ENCODE measurements at places on chromosomes 3 and 15. TPM values are rescaled to one million over a fixed set of nuclear protein-coding genes. Genes with fewer than 3 reads are reported as not detected.

Gene SLC2A2
- total RNA-seq: not detected

Gene PSTPIP1
- 18.4 TPM for total RNA-seq

DNA sequence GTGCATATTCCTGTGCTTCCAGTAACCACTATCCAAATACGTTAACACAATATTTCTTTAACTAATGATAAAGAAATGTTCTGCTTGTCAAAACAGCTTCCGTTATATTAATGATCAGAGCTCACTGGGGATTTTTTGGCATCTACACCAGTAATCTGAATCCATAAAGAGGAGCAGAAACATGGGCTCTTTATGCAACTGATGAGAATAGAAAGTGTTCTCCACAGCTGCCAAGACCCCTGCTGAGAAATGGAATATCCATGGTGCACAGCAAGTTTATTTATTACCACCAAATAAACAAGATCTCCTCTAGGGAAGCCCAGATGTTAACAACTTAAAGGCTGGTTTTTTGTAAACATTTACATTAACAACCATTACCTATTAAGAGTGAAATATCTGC lies 54.5 kb downstream of the ALDH1A2 start:
- no peak for DNase-seq

- no peak for DNase-seq
These were observed 11.1 kb upstream of the MBNL1 start for GRCh38 chr3:152257563-152258035.

DNA sequence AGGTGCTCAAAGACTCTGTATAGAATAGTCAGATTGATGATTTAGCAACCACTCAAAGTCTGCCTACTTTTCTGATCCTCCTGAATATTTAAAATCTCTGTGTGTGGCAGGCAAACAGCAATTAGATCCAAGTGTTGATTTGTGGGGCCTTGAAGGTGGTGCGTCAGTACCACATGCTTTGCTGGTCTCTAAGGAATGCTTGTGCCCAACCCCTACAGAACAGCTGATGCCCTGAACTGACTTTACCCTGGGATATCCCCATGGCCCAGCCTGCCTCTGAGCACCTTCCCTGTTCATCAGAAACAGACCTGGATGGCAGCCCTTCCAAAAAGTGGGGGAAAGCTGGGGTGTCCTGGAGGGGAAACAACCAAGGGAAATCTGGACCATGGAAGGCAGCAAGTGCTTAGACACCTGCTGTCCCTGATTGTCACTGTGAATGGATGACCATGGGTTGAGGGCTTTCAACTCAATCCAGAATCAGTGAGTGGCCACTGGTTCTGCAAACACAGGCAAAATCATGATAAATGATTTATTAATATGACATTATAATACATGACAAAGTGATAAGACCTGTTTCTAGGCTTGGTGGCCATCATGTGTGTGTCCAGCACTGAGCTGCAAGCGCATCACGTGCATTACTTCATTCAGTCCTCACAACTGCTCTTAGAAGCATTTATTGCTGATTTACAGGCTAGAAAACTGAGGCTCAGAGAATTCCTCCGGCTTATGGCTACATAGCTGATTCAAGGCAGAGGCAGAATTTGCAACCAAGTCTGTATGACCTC lies 76.1 kb upstream of the TPM1 start:
- DNase-seq: no peak

DNA sequence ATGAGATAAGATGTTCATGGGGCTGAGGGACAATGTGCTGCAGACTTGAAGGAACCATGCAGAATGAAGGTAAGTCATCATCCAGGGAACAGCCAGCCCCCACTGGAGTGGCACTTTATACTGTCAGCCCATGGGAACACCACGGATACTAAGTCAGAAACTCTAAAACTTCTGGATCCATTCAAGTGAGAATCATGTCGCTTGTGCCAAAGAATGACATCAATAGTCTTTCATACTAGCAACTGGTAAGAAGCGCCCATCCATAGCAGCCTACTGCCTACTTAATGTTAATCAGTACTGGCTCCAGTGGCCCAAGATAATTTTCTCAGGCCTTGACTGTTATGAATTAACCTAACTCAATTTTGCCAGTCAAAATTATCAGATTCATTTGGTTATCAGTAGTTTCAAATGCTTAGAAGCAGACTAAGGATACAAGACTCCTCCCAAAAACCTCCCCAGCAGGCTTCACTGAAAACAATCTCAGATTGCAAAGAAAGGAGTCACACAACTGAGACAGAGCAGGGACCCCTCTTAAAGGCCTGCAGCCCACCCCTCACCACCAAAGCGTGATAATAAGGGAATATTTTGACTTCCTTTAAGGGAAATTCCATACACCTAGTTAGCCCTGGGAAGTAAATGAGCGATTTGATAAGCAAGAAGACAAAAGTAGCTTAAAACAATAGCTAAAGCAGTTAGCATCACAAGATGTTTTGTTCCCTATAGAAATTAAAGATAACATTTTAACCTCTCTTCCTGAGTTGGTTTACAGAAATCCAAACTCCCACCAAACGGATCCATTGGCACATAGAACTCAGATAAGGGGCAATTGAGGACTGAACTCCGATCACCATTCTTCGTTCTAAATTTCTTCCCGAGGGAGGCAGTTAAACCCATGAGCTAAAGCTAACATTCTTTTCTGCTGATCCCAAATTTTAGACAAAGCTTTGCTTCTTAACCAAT lies 98.8 kb downstream of the TGFBR2 start:
- DNase-seq: no peak

GRCh38 chr3:186053954-186054791 lies 54.7 kb downstream of the ETV5 start:
- no peak for DNase-seq

DNA sequence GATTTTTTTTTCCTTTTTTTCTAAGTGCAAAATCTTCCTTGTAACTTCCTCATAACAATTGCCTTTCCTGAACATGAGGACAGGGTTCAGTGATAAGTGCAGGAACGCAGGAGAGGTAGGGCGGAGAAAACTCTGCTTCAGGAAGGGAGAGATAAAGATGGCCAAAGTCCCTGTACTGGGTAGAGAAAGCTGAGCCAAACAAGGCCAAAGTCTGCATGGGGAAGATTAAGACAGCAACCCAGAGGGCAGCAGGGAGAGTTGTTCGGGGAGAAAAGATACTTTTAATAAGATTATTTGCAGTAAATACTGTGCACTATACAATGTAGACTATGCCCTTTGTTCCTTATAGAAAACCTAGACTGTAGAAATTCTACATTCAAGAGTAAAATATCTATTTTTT lies 55.4 kb upstream of the LRRFIP2 start:
- no peak for DNase-seq

DNA sequence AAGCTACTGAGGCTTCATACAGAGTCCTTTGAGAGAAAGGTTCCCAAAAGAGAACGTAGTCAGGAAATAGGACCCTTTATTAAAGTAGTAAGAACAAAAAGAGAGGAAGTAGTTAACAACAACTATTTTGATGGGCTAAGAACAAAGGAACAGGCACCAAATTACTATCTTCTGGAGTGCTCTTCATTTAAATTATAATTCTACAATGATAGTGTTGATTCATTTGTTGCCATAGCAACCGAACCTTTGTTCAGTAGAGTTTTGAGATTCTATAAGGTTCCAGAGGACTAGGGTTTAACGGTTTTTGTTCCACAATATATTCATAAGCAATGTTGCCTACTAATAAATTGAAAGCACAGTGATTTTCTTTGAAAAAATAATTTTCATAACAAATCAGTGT lies 78.8 kb downstream of the CMSS1 start:
- no peak for DNase-seq

- DNase-seq: no peak
These were observed 95.6 kb upstream of the BCL6 start for GRCh38 chr3:187840856-187841255.

DNA sequence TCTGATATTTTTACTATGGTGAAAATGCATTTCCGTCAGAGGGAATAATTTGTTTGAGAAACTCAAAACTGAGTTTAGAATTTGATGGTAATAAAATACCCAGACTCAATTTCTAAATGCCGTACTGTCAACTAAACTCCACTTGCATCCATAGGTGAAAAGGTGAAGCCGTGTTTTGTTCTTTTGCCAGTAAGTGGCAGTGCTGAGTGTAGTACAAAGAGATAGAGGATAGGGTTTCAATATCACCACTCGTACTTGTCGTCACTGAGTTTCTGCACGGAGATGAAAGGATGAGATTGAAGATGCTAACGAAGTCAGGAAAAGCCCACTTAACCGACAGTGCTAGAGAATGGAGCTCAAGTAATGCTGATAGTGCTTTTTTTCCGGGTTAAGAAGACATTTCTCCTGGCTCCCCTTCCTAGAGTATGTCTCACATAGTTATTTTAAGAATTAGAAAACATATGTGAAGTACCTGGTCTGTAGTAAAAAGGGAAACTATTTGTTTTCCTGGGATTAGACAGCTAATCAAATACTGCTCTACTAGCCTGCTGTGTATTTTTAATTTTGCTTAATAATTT lies 345.1 kb downstream of the IL5RA start:
- DNase-seq: no peak

Data from lower lobe of right lung (tissue), 2 donors.